EH (cell line): ENCODE measurements at places on chromosomes 3 and 15.

DNA sequence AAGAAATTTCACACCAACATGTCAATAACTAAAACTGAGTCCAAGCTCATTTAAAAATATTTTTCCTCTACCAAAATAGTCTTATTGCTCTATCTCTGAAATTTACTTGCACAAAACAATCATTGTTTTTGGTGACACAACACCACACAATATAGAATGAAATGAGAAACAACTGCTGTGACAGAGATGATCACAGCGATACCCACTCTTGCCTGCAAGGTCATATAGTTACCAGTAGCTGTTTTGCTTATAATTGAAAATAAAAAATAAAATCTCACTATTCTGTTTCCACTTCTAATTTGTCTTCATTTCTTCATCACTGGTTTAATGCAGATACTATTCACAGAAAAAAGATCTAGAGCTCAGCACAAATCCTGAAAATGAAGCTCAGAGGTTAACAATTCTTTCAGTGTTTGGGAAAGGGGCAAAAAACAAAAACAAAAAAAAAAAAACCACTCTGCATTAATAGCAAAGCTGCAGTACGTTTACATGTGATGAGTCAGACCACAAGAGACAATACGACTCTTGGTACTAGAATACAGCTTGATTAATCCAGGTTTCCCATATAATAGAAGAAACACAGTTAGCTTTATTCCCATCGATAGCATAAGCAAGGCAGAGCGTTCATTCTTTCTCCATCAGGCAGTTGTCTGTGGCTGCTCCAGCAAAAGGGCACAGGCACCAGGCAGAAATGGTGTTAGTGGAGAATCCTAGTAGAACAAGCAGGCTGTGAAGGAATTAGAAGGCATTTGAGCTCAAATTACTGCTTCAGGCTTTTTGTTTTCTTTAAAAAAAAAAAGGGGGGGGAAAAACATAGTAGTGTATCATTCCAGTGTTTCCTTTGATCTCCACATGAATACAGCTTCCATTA lies 773 bp downstream of the ANKRD28 start:
- peak; percentile 74 for DNase-seq

DNA sequence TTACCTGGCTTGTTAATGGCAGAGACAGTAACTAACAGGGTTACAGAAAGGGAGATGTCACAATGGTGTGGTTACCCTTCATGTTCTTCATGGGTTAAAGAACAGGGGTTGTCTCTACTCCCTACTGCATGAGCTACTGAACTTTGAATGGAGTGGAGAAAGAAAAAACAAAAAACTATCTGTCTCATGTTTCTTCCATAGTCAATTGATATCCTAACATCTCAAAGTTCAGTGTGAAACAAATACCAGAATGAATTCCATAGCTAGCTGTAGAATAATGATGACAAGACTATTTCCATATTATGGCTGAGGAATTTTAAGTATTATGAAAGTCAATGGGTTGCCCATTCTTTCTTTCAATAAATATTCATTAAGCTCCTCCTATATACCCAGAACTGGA lies 161.3 kb upstream of the LPP start:
- DNase-seq, result no peak

DNA sequence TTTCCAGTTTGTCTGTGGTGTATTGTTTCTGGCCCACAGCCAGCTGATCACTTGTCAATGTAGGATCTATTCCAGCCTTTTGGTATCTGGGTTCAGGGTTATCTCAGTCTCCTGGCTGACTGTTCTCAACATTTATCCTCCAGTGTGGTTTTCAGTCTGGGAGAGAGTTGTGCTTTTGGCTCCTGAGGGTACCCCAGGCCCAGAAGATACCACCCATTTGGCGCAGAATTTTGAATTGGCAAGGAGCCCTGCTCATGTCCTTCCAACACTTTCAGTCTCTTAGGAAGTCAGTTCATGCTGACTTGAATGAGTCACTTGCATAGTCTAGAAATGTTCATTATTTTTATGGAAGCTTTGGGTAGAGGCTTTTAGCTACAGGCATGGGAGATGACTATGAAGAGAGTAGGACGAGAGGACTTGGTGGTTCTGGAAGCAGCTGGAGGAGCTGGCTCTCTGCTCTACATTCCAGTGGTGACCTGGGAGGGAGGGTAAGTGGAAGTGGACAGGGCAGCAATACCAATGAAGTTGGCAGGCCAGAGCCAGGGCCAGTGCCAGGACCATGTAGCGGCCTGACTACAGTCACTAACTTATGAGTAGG lies 7.2 kb downstream of the POLR2H start:
- peak; percentile 88 for DNase-seq

DNA sequence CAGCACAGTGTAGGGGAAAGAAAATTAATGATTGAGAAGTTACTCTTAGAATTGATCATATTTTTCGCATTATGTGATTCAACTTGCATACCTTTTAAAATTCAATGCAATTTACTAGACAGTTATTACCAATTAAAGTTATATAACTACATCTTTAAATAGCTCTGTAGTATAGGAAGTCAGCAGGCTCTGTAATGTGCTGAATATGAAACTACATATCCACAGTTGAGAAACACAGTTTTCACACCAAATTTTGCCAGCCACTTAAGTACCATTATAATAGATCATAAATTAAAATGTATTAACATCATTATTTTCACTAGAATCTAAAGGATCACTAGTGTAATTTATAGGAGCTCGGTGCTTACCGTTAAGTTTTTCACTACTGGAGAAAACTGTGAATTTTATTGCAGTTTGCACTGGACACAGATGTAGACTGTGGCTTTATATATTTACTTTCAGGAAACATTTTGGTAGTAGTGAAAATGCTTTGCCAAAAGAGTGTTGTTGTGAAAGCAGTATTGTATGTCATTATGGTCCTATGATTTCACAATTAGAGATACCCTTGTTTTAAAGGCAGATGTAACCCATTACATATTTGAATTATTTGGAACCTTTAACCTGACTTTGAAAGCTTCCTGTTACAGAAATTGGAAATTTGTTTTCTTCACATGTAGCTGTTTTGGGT lies 113.6 kb downstream of the PLCL2 start:
- DNase-seq, result no peak

GRCh38 chr15:36778531-36778930 lies 199.1 kb downstream of the CDIN1 start:
- peak; percentile 93 for DNase-seq

GRCh38 chr3:157958457-157958856 lies 147.8 kb downstream of the SHOX2 start:
- no peak for DNase-seq

DNA sequence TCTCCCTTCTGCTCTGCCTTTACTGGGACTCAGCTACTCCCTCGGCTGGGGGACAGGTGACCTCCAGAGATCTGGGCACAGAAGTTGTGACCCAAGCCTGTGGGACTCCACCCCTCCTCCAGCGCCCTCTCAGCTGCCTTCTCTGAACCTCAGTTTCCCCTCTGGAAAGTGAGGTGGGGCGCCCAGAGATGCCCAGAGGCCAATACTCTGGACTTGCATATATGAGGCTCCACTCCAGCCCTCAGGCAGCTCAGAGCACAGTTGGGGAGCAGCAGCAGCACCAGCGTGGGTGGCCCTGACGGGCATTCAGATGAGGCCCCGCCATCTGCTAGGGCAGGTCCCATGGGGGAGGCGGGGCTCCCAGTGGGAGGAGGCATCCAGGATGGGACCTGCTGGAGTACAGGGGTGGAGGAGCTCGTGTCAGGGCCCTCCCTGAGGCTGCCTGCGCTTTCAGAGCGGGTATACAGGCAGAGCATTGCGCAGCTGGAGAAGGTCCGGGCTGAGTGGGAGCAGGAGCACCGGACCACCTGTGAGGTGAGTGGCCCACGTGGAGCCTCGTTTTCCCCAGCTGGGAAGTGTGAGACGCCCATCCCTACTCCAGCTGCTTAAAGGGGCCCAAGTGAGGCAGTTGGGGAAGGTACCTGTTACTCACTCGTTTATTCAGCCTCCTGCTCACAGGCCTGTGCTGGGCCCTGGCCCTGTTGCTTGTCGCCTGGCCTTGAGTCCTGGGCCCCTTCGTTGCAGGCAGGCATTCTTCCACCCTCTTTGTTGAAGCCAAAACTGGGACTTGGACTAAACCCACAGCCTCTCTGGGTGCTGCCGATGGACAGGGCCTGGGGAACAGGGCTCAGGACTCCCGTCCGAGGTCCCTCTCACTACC lies 35.4 kb downstream of the PSTPIP1 start:
- DNase-seq, result no peak

- DNase-seq, result peak; percentile 4
These were observed 10.8 kb upstream of the MEF2A start for GRCh38 chr15:99554880-99555488.

GRCh38 chr3:58206406-58207011 lies 4.3 kb downstream of the DNASE1L3 start:
- peak; percentile 75 for DNase-seq

- DNase-seq, result peak; percentile 21
These were observed 399.4 kb downstream of the SHQ1 start for GRCh38 chr3:72448858-72449257.

- peak; percentile 70 for DNase-seq
These were observed 1.2 kb downstream of the NT5DC2 start for GRCh38 chr3:52532517-52532837.

DNA sequence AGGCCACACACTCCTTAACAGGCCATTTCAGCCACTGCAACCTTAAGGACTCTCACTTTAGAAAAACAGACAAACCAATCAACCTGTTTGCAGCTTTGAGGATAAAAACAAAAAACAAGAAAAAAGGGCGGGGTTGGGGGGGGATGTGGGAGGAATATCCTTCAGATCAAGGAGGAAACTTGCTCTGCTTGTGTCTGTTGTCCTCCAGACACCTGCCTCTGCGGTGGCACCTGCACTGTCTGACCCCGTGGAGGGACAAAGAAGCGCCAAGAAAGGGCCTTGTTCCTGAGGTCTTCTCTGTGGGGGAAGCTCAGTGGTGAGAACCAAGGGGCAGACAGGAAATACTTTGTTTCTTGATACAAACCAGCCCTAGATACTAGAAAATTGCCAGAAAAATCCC lies 70.5 kb downstream of the POLR2M start:
- DNase-seq, result no peak

DNA sequence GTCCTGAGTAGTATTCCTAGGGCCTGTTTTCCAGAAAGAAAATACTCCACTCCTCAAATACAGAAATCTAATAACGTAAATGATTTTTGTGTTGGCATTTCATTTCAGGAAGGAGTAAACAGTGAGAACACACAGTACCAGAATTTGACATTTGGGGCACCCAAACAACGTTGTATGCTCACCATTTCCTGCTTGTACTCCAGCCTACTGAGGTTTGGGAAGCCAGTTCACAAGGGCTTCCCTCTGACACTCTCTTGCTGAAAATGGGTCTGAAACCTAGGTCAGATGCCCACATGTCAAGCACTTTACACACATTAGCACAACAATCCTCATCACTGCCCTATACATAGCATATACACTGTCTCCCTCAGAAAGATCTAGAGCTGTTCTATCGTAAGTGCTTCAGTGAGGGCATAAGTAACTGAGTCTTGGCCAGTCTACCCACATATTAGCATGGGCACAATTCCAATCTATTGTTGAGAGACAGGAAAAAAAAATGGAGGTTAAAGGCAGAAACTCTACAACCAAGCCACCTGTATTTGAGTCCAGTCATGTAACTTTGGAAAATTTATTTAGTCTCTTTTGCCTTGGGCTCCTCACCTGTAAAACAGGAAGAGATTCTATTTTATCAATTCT lies 43.5 kb upstream of the RSL24D1 start:
- no peak for DNase-seq

DNA sequence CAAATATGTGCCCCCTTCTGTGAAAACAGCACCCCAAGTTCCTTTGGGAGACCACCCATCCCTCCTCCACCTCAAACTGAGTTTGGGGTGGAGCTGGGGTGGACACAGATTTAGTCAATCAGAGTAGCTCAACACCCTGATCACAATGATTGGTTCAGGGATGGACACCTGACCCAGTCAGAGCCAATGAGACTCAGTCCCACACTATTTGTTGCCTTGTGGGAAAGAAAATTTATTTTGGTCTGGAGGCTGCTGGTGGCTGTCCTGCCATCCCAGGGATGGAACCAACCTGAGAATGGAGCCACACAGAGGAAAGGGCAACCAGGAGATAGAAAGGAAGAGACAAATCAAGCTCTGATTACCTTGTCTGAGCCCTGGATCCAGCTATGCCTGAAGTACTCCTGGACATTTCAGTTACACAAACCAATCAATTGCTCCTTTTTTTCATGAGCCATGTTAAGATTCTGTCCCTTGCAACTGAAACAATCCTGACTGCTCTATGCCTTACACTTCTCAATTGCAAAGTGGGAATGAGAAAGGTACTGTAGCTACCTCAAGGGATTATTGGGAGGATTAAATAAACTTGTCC lies 10.6 kb downstream of the DNASE1L3 start:
- no peak for DNase-seq

GRCh38 chr3:46460051-46460450 lies 4.7 kb downstream of the LTF start:
- no peak for DNase-seq

- no peak for DNase-seq
These were observed 38.4 kb downstream of the LARP6 start for GRCh38 chr15:70815604-70816003.

DNA sequence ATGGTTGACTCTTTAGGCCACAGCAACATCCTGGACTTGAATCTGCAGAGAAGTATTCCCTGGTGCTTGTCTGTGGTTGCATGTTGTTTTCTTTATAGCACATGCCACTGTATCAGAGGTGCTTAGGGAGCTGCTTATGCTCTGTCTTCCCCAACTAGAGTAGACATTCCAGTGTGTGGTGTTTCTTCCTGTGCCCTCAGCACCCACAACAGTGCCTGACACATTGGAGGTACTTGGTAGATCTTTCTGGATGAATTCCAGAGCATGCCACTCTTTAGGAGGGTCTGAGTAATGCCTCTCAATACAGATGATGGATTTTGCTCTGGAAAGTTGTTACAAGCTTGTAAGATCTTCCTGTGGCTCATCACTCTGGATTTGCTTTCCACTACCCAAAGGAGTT lies 117.6 kb downstream of the CHDH start:
- no peak for DNase-seq

DNA sequence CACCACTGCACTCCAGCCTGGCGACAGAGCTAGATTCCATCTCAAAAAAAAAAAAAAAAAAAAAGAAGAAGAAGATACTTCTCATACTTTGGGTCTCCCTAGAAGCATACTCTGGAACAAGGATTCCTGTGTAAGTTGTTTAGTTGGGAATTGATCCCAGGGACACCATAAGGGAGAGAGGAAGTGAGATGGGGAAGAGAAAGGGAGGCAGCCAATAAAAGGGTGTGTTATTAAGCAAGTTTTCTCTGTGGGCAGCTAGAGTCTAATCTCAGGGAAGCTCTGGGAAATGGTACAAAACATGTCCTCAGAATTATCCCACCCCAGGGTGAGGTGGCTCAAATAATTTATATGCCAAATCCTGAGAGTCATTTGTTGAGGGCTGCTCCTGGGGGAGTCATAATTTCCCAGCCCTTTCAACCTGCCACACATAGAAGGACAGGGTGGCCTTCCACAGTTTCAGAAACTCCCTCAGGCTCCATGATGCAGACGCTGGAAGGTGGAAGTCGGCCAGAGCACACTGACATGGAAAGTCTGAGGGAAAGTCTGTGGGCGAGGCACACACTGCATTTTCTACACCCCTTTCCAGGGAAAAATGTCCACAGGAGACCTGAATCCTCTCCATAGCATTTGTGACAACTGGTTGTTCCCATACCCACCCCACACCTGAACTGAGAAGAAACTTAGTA lies 86.4 kb upstream of the SLC4A7 start:
- DNase-seq, result peak; percentile 68
